ENCODE measurements at places on chromosomes 2 and 18. TPM values are rescaled to one million over a fixed set of nuclear protein-coding genes. Genes with fewer than 3 reads are reported as not detected.

DNA sequence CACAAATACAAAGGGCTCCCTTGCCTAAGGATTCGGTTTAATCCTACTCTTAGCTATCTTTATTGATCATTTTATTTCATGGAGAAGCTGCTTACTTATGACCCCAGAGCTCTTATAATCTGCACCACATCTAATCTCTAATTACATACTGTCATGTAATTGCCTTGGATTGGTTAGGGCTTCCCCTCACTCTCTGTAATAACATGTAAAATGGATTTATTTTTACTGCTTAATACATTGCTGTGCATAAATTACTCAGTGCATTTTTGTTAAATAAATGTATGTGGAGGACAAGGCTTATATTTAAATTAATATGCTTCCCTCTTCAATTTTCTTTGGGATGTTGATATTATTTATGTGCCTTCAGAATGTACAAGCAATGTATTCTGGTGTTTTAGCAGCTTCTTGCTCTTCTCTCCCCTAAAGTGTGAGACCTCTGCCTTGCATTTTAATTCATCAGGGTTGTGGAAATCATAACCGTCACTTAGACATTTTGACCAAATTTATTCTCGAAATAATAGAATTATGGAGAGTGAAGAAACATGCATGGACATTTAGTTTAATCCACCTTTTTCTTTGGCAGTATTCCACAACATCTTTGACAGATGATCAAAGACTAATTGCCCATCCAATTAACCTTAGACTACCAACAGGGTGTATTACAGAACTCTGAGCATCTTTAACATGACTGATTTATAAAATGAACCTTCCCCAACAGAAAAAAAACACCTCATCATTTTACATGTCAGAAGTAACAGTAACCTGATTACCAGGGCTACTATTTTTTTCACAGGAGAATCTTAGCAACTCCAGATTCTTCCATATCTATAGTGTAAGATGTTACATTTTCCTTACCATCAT lies 692.6 kb downstream of the LRRTM4 start:
- DNase-seq, result no peak

ENOSF1 gene
- 84.3 TPM for total RNA-seq

SPTBN1 gene
- 82.9 TPM for total RNA-seq

DNA sequence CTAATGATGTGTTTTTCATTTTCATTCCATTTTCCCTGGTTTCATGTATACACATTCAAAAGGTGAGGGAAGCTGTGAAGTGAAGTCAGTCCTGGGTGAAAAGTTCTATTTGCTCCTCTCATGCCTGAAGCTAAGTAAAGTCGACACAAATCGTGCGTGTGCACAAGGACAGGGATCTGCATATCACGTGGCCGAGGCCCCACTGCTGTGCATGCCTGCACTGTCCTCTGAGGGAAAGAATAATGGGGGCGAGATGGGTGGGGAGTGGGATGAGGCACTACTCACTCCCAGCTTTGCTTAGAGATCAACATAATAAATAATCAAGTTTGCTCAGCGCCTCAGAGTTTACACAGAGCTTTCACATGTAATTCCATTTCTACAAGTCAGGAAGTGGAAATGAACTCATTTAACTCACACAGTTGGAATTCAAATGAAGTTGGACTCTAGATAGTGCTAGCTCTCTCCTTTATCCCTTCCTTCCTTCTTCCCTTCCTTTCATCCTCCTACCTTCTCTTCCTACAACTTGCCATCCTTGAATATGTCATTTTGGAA lies 5.1 kb upstream of the PTPRM start:
- no peak for DNase-seq

DNA sequence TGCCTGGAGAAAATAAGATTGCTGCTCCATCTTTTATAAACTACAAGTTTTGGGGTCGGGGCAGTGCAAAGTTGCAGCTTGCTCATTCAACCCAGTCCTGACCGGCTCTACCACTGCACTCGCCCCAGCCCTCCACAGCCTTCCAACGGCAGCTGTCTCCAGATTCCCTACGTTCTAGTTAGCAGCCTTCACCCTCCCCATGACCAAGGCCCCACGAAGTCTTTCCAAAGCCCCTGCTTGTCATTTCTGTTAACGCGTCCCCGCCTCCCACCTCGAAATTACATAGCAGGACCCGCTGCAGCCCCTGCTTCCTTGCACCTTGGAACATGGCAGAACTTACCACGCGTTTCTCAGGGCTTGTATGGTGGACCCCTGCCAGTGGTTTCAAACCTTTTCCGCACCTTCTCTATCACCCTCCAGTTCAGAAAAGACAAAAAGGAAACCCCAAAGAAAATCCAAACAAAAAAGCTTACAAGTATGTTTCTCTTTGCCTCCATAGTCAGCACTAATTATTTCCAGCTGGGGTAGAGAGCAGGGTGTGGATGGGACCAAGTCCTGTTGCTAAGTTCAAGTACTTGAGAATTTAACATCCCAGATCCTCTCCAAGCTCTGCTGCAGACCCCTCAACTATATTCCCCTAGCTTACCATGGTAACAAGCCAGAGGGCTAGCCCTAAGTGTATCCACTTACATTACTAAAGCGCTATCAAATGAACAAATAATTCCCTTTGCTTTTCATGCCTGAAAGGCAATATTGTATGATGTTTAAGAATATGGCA lies 161.5 kb downstream of the TGIF1 start:
- no peak for DNase-seq

- no peak for DNase-seq
Measured at GRCh38 chr2:41717839-41718238, 330.0 kb upstream of the PKDCC start.
